A549 (cell line): ENCODE measurements at places on chromosomes 3 and 15.

- no peak for DNase-seq
These were observed 243.5 kb upstream of the TPM1 start for GRCh38 chr15:62799037-62799436.

- DNase-seq, result no peak
These were observed 182.2 kb downstream of the APBA2 start for GRCh38 chr15:29067949-29068348.

- DNase-seq, result no peak
These were observed 79.7 kb downstream of the DZIP3 start for GRCh38 chr3:108669208-108669607.

GRCh38 chr15:22958487-22959280 lies 21.5 kb downstream of the CYFIP1 start:
- no peak for DNase-seq

GRCh38 chr3:124535306-124535705 lies 194.9 kb upstream of the UMPS start:
- no peak for DNase-seq

- no peak for DNase-seq
These were observed 218.3 kb upstream of the LYSMD4 start for GRCh38 chr15:99951511-99951910.

DNA sequence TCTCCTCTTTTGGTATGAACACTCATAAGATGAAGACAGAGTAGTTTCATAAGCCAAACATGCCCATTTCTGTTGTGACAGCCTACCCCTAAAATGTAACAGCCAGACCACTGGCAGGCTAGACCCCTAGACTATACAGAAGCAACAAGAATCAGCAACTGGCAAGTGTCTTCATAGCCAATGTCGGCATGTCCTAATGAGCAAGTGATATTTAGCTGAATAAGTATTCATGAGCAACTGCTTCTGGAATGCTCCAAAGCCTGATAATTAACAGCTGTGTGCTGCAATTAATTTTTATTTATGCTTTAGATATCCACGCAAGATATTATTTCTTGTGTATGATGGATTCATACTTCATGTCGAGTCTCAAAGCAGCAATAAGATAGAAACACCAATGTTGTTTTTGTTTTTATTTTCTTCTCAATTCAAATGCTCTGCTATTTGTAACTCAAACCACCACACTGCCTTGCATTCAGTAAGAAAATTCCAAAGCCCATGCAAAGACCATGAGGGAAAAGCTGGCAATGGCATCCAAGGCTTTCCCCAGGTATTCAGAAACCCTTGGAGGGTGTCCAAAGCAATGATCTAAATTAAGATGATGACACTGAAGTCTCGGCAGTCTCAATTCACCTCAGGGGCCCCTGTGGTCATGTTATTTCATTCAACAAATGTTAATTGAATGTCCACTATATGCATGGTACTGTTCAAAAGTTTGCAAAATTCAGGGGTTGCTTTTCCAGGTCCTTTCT lies 167.7 kb upstream of the NECTIN3 start:
- no peak for DNase-seq

DNA sequence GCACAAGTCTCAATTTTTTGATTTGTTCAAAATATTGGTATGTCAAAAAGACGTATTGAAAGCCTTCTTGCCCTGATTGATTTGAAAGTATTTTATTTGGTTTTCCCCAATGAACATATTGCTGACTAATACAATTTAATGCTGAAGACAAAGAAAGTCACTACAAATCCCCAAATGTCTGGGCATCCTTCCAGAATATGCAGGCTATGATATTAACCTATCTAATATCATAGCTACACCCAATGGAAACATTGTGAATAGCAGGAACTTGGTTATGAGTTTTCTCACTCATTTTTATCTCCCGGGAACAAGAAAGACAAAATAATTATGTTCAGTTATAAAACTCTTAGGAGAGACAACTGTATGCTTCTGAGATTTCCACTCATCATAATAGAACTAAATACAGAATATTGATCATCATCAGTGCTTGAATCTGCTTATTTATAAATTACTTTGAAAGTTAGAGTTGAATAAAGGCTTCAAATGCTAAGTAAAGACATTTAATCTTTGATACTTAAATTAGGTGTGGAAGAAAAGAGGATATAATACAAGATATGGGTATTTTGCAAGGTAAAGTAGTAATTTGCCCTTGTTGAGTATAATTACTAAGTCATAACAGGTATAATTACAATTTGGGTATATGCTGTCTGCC lies 483.9 kb downstream of the RBMS3 start:
- peak; percentile 4 for DNase-seq

DNA sequence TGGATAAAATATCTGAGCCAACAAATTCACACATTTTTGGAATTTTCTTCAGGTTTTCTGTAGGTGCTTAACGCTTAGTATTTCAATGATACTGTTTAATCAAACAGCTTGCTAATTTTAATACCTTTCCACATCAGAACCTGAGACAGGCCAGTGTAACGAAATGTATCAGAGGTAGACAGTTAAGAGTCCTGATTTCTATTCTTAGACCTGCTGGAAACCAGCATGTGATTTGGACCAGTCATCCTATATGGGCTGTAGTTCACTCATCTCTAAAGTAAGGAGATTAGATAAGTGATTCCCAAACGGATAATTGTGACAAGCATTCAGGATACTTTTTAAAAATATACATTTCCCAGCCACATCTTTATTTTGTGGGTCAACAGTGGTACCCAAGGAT lies 18.4 kb downstream of the ARL6IP5 start:
- DNase-seq, result no peak

- no peak for DNase-seq
These were observed 43.8 kb downstream of the ADAMTSL3 start for GRCh38 chr15:83697716-83698115.
